ENCODE measurements at places on chromosomes 4 and X. TPM values are rescaled to one million over a fixed set of nuclear protein-coding genes. Genes with fewer than 3 reads are reported as not detected.

DNA sequence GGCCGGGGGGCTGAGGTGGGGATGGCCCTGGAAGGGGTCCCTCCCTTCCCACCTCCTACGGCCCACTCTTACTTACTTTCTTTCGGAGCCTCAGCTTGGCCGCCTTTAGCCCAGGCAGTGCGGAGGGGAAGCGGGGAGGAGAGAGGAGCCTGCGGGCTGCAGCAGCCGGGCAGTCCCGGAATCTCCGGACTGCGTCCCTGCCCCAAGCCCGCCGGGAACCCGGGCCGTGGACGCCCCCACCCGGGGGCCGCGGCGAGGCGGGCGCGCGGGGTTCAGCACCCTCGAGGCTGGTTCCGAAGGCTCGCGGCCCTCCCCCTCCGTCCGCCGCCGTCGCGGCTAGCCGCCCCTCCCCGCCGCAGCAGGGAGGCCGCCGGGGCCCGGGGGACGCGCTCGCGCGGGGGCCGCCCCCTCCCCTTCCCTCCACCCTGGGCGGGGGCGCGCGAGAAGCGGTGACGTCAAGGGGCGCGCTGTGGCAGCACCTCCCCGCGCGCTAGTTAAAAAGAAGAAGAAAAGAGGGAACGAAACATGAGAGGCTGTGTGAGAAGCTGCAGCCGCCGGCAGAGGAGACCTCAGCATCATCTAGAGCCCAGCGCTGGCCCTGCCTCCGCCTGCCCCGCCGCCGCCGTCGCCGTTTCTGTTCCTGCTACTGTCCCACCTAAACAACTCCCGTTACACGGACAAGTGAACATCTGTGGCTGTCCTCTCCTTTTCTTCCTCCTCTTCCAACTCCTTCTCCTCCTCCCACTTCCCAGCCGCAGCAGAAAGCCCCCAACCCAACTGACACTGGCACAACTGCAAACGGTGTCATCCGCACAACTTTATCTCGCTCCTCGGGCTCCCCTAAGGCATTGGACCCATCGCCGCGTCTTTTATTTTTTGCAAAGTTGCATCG is at the start of gene HHIP:
TSS of gene HHIP (plus strand) at position 526 of the 892 bp plus-strand sequence. CDS start 520 bp downstream, outside the sequence.
- H3K4me3 ChIP-seq = peak within 1 kb of the TSS; percentile 66
- no peaks in the 10 kb centered on the region for H3K36me3 ChIP-seq
- peaks cover 21% of the 10 kb centered on the region for H3K4me1 ChIP-seq
- peaks cover 47% of the 10 kb centered on the region for H3K27me3 ChIP-seq
- peak; percentile 58 for DNase-seq
- H3K27ac ChIP-seq = peak within 1 kb of the TSS; percentile 2

Gene ZNF157
- total RNA-seq = 0.79 TPM

Gene FAM133A
- total RNA-seq = not detected

GRCh38 chr4:113955411-113955810 is 24.0 kb downstream of the ARSJ start:
- H3K4me1 ChIP-seq = peaks cover 7% of the 10 kb centered on the region
- H3K36me3 ChIP-seq = no peaks in the 10 kb centered on the region
- H3K27ac ChIP-seq = no peak overlapping the region
- H3K4me3 ChIP-seq = no peak overlapping the region
- H3K27me3 ChIP-seq = peaks cover 9% of the 10 kb centered on the region

DNA sequence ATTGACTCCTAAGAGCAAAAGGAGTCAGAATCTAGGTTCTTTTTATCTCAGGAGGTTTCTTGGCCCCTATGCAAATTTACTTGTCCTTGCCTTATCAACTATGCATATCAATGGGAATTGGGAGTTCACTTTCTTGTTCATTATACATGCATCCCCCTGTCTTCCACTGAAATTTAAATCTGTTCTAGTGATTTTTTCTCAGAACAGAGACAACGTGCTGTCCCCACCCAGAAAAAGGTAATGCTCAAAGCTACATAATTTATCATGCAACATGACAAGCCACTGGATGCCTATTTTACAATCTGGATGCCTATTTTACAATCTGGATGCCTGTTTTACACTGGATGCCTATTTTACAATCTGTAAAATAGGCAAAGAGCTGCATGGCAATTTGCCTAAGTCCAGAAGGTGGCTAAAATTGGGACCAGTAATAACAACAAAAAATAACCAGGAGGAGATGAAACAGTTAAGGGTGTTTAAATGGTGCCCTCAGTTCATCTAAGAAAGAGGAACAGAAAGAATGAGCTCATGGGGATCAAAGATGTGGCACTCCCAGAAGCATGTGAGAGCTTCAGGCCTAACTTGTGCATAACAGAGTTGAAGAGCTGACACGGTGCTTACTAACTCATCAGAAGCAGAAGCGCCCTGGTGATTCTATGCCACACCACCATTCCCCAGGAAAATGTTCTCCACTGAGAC is 537.8 kb upstream of the BOD1L1 start:
- H3K27ac ChIP-seq = no peak overlapping the region
- H3K4me3 ChIP-seq = no peak overlapping the region
- H3K4me1 ChIP-seq = no peaks in the 10 kb centered on the region
- no peaks in the 10 kb centered on the region for H3K27me3 ChIP-seq
- no peak for DNase-seq

GRCh38 chrX:7316887-7317286 is 168.9 kb upstream of the PUDP start:
- peaks cover 4% of the 10 kb centered on the region for H3K36me3 ChIP-seq
- no peaks in the 10 kb centered on the region for H3K27me3 ChIP-seq
- no peak overlapping the region for H3K27ac ChIP-seq

DNA sequence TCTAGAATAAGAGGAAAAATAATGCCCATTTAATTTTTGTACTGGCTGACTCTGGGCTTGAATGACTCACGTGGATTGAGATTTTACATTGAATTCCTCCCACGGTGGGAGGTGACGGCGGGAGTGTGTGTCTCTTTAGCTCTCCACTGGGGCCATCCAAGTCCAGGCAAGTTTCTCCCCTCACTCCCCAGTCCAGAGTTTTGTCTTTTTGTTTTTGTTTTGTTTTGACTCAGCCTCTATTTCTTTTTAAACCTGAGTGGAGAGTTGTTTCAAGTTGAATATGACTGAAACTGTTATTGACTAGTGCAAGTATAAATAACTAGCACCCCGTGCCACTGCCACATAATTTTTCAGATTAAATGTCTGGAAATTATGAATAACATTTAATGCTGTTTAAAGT is 13.6 kb downstream of the CHST7 start:
- peaks cover 5% of the 10 kb centered on the region for H3K36me3 ChIP-seq
- no peaks in the 10 kb centered on the region for H3K27me3 ChIP-seq
- peak overlapping the region; percentile 28 for H3K4me3 ChIP-seq
- H3K27ac ChIP-seq = peak overlapping the region; percentile 81
- peak; percentile 46 for DNase-seq

All from activated CD4-positive, alpha-beta T cell treated with anti-CD3 and anti-CD28 coated beads for 36 hours (primary cell).